Gastroesophageal sphincter (tissue), 4 donors: ENCODE measurements at places on chromosomes 3 and 15. TPM values are rescaled to one million over a fixed set of nuclear protein-coding genes. Genes with fewer than 3 reads are reported as not detected.
A peak's percentile ranks its signal among the peaks of the same experiment; 100 is the strongest.

DNA sequence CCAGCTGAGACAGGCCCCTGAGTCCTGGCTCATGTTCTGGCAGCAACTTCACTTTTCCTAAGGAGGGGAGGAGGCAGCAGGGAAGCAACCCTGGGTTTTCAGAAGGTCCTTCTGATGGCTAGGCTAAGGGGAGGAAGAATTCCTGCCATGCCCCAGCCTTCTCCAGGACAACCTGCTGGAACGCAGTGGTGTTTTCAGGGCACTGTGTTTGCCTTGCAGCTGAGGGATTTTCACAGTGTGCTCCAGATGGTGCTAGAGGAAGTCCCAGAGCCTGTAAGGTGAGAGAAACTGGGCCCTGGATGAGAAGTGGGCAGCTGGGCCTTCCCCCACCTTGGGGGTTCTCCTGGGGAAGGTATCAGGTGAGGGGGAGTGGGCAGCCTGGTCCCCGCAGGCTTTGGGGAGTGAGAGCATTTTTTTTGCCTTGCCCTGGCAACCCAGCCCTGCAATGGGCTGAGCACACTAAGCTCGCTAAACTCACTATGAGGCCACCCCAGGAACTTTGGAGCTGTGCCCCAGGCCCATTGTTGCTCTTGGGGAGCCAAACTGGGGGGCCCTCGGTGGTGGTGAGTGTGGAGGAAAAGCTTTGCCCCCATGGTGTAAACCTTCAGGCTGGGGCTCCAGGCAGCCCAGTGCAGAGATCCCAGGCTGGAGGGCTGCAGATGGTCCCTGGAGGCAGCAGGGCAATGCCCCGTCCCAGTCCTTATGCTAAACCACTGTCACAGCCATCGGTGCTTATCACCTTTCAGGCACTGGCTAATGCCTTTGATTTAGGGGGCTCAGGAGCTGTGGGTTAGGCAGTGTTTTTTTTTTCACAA lies 41.1 kb downstream of the ACAA1 start:
- no peak for ATAC-seq
- no peak overlapping the region for H3K4me3 ChIP-seq
- peaks cover 28% of the 10 kb centered on the region for H3K27me3 ChIP-seq
- no peak overlapping the region for H3K27ac ChIP-seq
- H3K36me3 ChIP-seq, result no peaks in the 10 kb centered on the region

- no peaks in the 10 kb centered on the region for H3K27me3 ChIP-seq
- no peak overlapping the region for H3K4me3 ChIP-seq
- no peak for ATAC-seq
- H3K36me3 ChIP-seq, result peaks cover 22% of the 10 kb centered on the region
These were observed 3.6 kb downstream of the EHHADH start for GRCh38 chr3:185250247-185250646.

- no peak overlapping the region for H3K4me3 ChIP-seq
- no peaks in the 10 kb centered on the region for H3K27me3 ChIP-seq
- H3K4me1 ChIP-seq, result no peaks in the 10 kb centered on the region
- no peaks in the 10 kb centered on the region for H3K36me3 ChIP-seq
- ATAC-seq, result no peak
These were observed 102.6 kb downstream of the ALDH1A2 start for GRCh38 chr15:57962887-57963286.

GRCh38 chr3:45776301-45776595 lies 20.1 kb downstream of the SLC6A20 start:
- no peak overlapping the region for H3K27ac ChIP-seq
- H3K27me3 ChIP-seq, result peaks cover 3% of the 10 kb centered on the region
- no peak overlapping the region for H3K4me3 ChIP-seq
- no peak for ATAC-seq

ISLR2 gene
- total RNA-seq, result 0.54 TPM

GRCh38 chr3:50806031-50806430 lies 131.3 kb downstream of the DOCK3 start:
- no peaks in the 10 kb centered on the region for H3K36me3 ChIP-seq
- no peak for ATAC-seq
- no peak overlapping the region for H3K27ac ChIP-seq

DNA sequence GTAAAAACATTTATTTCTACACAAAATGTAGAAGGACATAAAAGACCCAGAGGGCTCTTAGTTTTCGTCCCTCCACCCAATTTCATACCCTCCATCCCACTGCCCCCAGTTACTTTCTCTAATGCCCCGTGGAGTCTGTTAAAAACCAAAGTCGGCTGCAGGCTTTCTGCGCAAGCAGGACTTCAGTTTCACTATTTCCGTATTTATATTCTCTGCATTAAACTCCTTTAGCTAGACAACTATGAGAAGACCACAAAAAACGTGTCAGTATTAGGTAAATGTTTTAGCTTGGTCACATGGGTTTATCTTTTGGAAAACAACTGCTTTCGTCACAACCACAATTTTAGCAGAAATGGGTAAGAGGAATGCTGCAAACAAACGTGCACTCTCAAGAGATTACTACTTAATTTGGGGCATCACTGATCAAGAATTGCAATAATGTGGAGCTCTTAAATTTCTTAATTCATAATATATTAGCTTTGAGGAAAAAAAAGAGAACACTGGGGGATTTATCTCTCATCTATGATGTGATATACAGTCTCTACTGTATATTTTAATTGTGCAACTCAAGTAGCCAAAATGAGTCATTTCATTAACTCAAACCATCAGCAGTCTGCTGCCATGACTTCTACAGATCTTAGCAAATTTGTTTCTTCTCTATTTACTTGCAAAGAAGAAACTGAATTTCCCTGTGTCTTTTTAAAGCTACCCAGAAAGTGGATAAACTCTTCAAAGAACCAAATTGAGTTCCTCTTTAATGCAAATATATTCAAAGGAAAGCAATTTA lies 740 bp upstream of the NSMCE3 start:
- H3K27ac ChIP-seq, result peak overlapping the region; percentile 98
- H3K4me1 ChIP-seq, result peaks cover 40% of the 10 kb centered on the region
- H3K36me3 ChIP-seq, result no peaks in the 10 kb centered on the region

GRCh38 chr3:39005295-39005694 lies 46.4 kb downstream of the SCN11A start:
- H3K4me1 ChIP-seq, result no peaks in the 10 kb centered on the region
- no peak overlapping the region for H3K4me3 ChIP-seq
- no peak for ATAC-seq
- no peaks in the 10 kb centered on the region for H3K27me3 ChIP-seq
- no peak overlapping the region for H3K27ac ChIP-seq

GRCh38 chr3:16528581-16528993 lies 15.1 kb upstream of the RFTN1 start:
- peak; percentile 60 for ATAC-seq
- no peaks in the 10 kb centered on the region for H3K4me1 ChIP-seq
- H3K27ac ChIP-seq, result no peak overlapping the region
- H3K4me3 ChIP-seq, result no peak overlapping the region

DNA sequence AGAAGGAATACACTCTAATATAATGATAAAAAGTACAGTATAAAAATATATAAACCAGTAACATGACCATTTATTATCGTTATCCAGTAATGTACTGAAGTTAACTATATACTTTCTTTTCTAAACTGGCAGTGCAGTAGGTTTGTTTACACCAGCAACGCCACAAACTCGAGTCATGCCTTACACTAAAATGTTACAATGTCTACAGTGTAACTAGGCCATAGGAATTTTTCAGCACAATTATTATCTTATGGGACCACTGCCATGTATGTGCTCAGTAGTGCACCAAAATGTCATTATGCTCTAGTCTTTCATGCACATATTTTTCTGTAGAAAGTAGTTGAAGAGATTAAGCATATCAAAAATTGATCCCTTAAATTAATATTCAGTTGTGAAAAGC lies 609.8 kb upstream of the BCHE start:
- H3K4me1 ChIP-seq, result no peaks in the 10 kb centered on the region
- H3K27ac ChIP-seq, result no peak overlapping the region
- no peak overlapping the region for H3K4me3 ChIP-seq
- no peaks in the 10 kb centered on the region for H3K36me3 ChIP-seq
